ENCODE measurements at places on chromosomes 7 and 10.
A peak's percentile ranks its signal among the peaks of the same experiment; 100 is the strongest.

- peak; percentile 48 for DNase-seq
Measured at GRCh38 chr7:105675934-105676371, 94.7 kb upstream of the EFCAB10 start.

DNA sequence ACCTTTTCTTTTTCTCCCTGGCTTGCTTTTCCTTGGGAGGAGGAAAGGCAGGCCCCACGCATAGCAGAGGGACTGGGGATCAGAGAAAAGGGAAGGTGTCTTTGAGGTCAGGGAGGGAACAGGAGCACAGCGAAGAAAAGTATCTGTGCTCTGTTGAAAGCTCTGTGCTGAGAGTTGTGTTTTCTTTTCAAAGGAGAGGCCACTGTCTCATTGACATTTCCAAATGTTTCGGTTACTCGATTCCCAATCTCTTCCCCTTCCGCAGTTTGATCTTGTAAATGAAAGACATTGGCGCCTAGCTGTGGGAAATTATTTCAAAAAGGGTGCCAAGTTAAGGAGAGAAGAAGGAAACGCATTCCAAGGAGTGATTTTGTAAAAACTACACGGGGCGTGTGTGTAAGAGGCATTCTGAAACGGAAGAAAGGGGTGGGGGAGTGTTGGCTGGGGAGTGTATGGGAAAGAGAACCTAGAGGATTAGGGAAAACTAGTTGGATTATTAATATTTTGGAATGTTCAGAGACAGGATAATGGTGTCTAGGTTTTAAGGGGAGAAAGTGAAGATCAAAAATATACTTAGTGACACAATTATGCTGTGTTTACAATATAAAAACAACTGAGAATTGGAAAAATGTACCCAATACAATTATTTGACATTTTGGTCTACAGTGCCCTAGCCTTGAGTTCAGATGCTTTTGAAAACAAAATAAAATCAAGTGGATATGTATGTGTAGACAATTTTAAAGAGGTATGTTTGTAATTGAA, 708 bp downstream of the KLHDC10 start:
- no peak for DNase-seq

DNA sequence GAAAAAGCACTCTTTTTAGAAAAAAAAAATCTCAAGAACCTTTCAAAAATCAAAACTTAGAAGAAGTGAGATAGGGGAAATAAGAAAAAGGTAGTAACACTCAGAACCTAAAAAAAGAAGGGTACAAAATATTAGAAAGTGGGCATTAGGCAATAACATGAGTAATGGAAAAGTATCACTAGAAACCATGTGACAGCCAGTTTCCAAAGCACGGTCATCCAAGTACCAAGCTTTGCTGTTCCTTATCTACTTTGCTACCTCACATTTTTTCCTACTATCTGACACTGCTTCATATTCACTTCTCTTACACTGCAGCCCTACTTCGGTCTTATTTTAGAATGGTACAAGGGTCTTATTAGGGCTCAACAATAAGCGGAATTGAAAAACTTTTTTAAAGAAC, 30.3 kb downstream of the IMMP2L start:
- DNase-seq: no peak

DNA sequence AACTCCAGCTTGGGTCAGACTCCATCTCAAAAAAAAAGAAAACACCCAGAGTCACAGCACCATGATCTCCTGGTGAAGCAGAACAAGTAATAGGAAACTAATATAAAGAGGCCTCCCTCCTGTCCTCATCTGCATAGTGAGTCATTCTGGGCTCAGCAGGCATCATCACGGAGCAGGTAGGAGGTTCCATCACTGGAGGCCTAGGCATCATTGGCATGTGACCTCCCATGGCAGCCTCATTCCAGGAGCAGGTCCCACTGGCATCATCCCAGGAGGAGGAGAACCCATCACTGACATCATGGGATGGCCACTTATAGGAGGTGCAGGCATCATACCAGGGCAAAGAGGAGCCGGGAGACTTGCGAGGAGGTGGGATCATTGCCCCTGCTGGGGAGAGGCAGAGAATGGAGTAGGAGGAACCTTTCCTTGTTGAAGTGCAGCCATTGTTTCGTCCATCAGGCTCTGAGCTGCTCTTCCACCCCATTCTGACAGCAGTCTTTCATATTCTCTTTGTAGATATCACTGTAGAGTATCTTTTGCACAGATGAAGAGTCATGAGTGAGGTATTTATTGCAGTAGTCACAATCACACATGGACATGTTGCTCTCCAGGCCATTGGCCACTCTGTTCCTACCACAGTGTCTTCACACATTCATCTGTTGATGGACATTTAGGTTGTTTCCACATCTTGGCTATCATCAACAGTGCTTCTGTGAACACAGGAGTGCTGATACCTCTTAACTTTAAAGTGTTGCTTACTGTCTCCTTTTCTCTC, 73.8 kb downstream of the OSBPL3 start:
- no peak for DNase-seq

GRCh38 chr10:101444058-101444898, 90.3 kb downstream of the BTRC start:
- no peak for DNase-seq

DNA sequence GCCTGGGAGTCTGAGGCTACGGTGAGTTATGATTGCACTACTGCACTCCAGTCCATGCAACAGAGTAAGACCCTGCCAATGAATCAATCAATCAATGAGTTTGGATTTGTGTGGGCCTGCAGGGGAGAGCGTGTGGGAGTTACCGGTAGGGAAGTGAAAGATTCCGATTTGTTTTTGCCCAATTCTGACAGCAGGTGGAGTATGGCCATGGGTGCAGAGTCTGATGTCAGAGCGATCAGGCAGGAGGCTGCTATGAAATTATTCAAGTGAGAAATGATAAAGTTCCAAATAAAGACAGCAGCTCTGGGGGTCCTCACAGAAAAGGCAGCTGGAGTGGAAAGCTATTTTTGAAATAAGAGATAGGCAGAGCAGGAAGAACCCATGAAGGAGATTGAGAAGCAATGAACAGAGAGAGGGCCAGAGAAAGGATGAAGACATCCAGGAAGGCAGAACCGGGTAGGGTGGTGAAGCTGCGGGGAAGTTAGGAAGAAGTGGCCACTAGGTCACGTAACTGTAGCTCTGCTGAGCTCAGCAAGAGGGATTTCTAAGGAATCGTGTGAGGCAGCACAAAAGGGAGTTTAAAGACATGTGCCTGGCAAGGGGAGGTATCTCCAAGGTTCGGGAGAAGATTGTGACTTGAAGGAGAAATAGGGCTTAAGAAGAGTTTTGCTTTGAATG, 93.7 kb upstream of the NMT2 start:
- DNase-seq: no peak

- DNase-seq: no peak
Measured at GRCh38 chr10:122127943-122128342, 139.0 kb downstream of the TACC2 start.

GRCh38 chr10:83533290-83533689, 606.0 kb upstream of the GHITM start:
- no peak for DNase-seq

GRCh38 chr7:129160161-129160905, 15.8 kb downstream of the TSPAN33 start:
- no peak for DNase-seq
